Neural progenitor cell (in vitro differentiated cells): ENCODE measurements at places on chromosomes 2 and 18. TPM values are rescaled to one million over a fixed set of nuclear protein-coding genes. Genes with fewer than 3 reads are reported as not detected.

ALPG gene
- not detected in 2 replicates for total RNA-seq

SKOR2 gene
- total RNA-seq = not detected in 2 replicates

IL1R1 gene
- total RNA-seq = 0.34 and 1.7 TPM in 2 replicates

C2orf66 gene
- 0.15 and 0.43 TPM in 2 replicates for total RNA-seq

APOB gene
- 0.34 and 0.47 TPM in 2 replicates for total RNA-seq

ALLC gene
- not detected in 2 replicates for total RNA-seq

ABHD1 gene
- 0.65 and 1.1 TPM in 2 replicates for total RNA-seq

SULT1C2 gene
- 0.28 and 1.6 TPM in 2 replicates for total RNA-seq

KCNG3 gene
- 6.8 and 7.8 TPM in 2 replicates for total RNA-seq

HSBP1L1 gene
- total RNA-seq = 1.7 TPM in 1 of 2 replicates, not detected in the other

SERPINB3 gene
- total RNA-seq = not detected in 2 replicates

GRCh38 chr2:46847185-46847710 lies 68.4 kb downstream of the MCFD2 start:
- no peaks in the 10 kb centered on the region for H3K36me3 ChIP-seq
- no peaks in the 10 kb centered on the region for H3K27me3 ChIP-seq

- no peaks in the 10 kb centered on the region for H3K27me3 ChIP-seq
- no peak overlapping the region for H3K4me3 ChIP-seq
- no peaks in the 10 kb centered on the region for H3K4me1 ChIP-seq
- DNase-seq = no peak
- H3K36me3 ChIP-seq = no peaks in the 10 kb centered on the region
These were observed 586.4 kb upstream of the REG3G start for GRCh38 chr2:78439122-78439521.

- H3K36me3 ChIP-seq = no peaks in the 10 kb centered on the region
- H3K4me1 ChIP-seq = peaks cover 5% of the 10 kb centered on the region
- no peak for DNase-seq
- H3K4me3 ChIP-seq = no peak overlapping the region
- H3K27me3 ChIP-seq = no peaks in the 10 kb centered on the region
- H3K27ac ChIP-seq = no peak overlapping the region
These were observed 51.7 kb downstream of the ADI1 start for GRCh38 chr2:3467654-3468053.

GRCh38 chr18:61554117-61554776 lies 221.0 kb downstream of the CDH20 start:
- no peak overlapping the region for H3K27ac ChIP-seq
- DNase-seq = no peak
- H3K36me3 ChIP-seq = no peaks in the 10 kb centered on the region
- H3K4me3 ChIP-seq = no peak overlapping the region

DNA sequence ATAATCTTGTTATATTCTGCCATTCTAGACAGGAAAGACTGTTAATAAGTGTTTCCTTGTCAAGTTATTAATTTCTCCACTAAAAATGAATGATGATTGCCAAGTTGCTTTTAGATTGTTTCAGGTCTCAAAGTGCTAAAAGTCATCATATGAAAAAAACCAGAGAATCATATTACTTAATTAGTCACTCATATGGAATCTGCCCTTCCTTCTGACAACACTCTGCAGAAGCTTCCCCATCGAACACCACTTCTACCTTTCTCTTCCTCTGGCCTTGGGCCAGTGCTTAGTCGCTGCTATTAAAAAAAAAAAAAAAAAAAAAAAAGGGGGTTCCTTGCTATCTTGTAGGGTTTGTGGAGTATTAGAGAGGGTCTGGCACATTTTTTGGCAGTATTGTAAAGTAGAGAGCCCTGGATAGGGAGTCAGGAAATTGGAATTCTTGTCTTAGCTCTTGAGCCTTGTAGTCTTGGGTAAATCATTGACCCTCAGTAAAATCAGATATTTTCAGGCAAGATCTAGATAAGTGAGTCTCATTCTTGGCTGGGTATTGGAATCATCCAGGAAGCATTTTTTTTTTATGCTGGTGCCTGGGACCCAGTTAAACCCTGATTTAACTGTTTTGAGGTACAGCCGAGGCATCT lies 141.7 kb upstream of the CCDC68 start:
- no peaks in the 10 kb centered on the region for H3K36me3 ChIP-seq
- H3K4me1 ChIP-seq = no peaks in the 10 kb centered on the region
- no peak for DNase-seq
- no peak overlapping the region for H3K27ac ChIP-seq
- no peaks in the 10 kb centered on the region for H3K27me3 ChIP-seq

- peak; percentile 4 for DNase-seq
- H3K27me3 ChIP-seq = no peaks in the 10 kb centered on the region
- H3K4me1 ChIP-seq = no peaks in the 10 kb centered on the region
- H3K4me3 ChIP-seq = no peak overlapping the region
- H3K27ac ChIP-seq = no peak overlapping the region
These were observed 864.7 kb downstream of the TRIB2 start for GRCh38 chr2:13581471-13581870.

- DNase-seq = no peak
- H3K27ac ChIP-seq = no peak overlapping the region
- H3K27me3 ChIP-seq = no peaks in the 10 kb centered on the region
- H3K4me1 ChIP-seq = peaks cover 9% of the 10 kb centered on the region
These were observed 26.7 kb downstream of the PTPN2 start for GRCh38 chr18:12857215-12857905.

GRCh38 chr2:74250189-74250631 lies 51.8 kb downstream of the MTHFD2 start:
- no peaks in the 10 kb centered on the region for H3K4me1 ChIP-seq
- no peak overlapping the region for H3K27ac ChIP-seq
- peak; percentile 71 for DNase-seq
- H3K27me3 ChIP-seq = no peaks in the 10 kb centered on the region

DNA sequence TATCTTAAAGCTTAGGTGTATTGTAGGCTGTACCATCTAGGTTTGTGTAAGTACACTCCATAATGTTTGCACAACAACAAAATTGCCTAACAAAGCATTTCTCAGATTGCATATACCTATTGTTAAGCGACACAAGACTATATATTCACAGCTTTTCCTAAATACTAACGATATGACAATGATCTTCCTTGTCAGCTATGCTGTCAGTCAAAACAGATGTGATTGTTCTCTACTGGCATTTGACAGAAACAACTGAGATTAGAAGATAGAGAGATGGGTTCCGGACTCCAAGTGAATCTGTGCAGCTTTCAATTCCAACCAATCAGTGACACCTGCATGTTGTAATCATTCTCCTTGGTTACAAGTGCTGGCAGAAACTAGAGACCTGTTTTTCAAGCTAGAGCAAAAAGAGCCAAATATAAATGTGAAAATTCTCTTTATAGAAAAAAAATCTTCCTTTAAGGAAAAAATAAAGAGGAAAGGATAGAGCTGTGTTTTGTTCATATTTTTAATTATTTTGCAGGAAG lies 1232.3 kb upstream of the SLC39A10 start:
- H3K4me1 ChIP-seq = no peaks in the 10 kb centered on the region
- no peaks in the 10 kb centered on the region for H3K27me3 ChIP-seq
- H3K36me3 ChIP-seq = no peaks in the 10 kb centered on the region
- no peak for DNase-seq
- H3K27ac ChIP-seq = no peak overlapping the region
- no peak overlapping the region for H3K4me3 ChIP-seq

DNA sequence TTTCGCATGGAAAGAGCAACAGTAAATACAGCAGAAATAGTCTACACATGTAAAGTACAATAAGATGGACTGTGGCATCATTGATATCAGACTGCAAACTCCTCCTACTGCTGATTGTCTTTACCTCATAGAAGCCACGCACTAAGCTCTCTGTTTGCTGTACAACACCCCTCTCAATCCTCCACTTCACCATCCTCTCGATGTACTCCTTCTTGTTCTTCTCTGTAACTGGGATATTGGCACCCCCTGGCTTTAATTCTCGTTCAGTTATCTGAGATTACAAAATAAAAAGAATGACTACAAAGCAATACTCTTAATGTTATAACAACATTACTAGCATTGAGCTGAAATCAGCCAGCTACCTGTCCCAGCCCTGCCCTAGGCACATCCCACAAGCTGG lies 49.3 kb upstream of the STK17B start:
- H3K27ac ChIP-seq = no peak overlapping the region
- H3K4me3 ChIP-seq = no peak overlapping the region
- H3K36me3 ChIP-seq = no peaks in the 10 kb centered on the region
- H3K4me1 ChIP-seq = no peaks in the 10 kb centered on the region
- H3K27me3 ChIP-seq = no peaks in the 10 kb centered on the region

DNA sequence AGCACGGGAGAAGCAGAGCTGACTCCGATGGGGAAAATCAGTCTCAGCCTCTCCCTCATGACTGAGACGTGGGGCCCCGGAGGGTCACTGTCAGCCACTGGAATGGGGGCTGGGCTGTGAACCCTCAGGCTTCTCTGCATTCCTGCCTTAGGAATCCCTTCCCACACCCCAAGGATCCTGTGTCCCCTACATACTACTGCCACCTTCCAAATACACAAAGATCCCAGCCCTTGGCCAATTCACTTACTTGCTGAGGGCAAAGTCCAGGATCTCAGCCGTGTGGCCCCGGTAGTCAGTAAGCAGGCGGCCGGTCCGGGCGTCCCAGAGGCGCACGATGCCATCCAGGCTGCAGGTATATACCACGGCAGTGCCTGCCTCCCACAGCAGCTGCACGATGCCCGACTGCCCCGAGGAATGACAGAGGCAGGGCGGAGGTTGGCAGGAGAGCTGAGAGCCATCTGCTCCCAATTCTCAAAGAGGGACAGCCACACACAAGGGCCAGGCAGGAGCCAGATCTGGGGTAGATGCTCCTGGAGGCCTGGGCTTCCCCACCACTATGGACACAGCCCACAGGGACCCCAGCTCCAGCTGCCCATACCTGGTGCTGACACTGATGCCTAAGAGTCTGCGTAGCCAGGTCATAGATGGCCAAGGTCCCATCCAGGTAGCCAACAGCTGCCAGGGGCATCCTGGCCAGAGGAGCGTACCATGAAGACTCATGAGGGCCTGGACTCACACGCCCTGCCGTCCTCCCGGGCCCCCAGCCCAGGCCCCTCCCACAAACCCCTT lies 4.2 kb downstream of the GPBAR1 start:
- no peak overlapping the region for H3K27ac ChIP-seq
- no peaks in the 10 kb centered on the region for H3K36me3 ChIP-seq
- H3K27me3 ChIP-seq = no peaks in the 10 kb centered on the region
- peaks cover 20% of the 10 kb centered on the region for H3K4me1 ChIP-seq
- DNase-seq = no peak

- no peak overlapping the region for H3K4me3 ChIP-seq
- no peaks in the 10 kb centered on the region for H3K27me3 ChIP-seq
- H3K27ac ChIP-seq = no peak overlapping the region
- H3K36me3 ChIP-seq = no peaks in the 10 kb centered on the region
These were observed 66.7 kb downstream of the ETAA1 start for GRCh38 chr2:67463810-67464209.

- peaks cover 95% of the 10 kb centered on the region for H3K4me1 ChIP-seq
- H3K27ac ChIP-seq = peak overlapping the region; percentile 96
- peak overlapping the region; percentile 39 for H3K4me3 ChIP-seq
- no peaks in the 10 kb centered on the region for H3K27me3 ChIP-seq
- DNase-seq = peak; percentile 81
These were observed 22.6 kb downstream of the GREB1L start for GRCh38 chr18:21264651-21265050.

DNA sequence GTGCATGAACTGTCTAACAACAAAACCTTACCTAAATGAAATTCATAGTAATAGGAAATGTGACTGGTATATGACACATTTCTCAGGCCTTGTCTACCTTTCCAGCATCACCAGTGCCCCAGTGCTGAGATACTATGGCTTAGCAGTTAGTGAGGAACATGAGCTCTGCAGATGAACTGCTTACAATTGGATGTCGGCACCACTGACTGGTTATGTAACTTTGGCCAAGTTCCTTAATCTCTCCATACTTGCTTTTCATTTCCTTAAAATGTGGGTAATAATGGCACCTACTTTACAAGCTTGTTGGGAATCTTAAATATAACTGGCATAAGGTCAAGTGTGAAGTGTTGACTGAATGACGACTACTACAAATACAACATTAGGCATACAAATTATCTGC lies 136.3 kb downstream of the OLA1 start:
- DNase-seq = no peak
- peaks cover 10% of the 10 kb centered on the region for H3K4me1 ChIP-seq
- H3K4me3 ChIP-seq = no peak overlapping the region

DNA sequence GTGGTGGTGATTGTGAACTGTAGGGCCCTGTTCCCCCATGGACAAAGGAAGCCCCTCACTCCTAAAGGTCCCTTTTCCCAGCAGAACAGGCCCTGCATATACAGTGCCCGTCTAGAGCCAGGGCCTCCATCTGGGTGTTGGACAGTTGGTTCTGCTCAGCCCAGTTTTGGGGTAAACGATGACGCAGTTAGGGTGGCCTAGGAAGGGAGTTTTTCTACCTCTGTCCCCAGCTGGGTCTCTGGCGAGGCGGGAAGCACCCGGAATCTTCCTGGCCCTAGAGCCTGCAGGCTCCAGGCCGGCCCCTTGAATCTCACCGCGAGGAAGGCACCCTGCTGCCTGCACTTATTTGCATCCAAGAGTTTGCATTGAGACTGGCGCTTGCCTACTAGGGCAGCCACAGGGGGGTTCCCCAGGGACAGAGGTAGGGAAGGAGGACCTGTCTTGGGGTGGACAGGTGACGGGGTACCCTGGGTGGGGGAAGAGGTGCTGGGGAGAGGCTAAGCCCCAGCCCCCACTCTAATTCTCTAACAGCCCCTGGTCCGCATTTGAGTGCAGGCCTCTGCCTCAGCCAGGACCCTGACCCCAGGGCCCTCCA lies 529 bp upstream of the MTA3 start:
- H3K36me3 ChIP-seq = peaks cover 10% of the 10 kb centered on the region
- peaks cover 17% of the 10 kb centered on the region for H3K4me1 ChIP-seq
- peak overlapping the region; percentile 44 for H3K27ac ChIP-seq
- H3K27me3 ChIP-seq = no peaks in the 10 kb centered on the region
- DNase-seq = peak; percentile 76

- H3K4me3 ChIP-seq = no peak overlapping the region
- no peaks in the 10 kb centered on the region for H3K27me3 ChIP-seq
- no peak overlapping the region for H3K27ac ChIP-seq
- no peak for DNase-seq
- H3K4me1 ChIP-seq = peaks cover 41% of the 10 kb centered on the region
- H3K36me3 ChIP-seq = no peaks in the 10 kb centered on the region
These were observed 19.3 kb downstream of the ALPK2 start for GRCh38 chr18:58609536-58609993.

DNA sequence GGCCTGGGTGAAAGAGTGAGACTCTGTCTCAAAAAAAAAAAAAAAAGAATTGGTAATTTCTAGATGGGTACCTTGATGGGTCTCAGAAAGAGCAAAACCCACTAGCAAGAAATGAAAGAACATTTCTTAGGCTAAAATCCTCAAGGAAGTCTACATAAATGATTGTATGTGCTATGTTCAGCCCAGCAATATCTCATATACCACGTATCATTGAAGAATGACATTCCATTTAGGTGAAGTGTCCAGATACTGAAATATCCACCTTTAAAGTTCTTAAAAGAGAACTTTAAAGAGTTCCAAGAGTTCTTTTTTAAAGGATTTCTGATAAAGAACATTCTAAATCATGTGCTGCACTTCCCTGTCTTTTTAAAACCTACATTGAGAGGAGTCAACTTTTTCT lies 19.2 kb downstream of the NRP2 start:
- no peaks in the 10 kb centered on the region for H3K36me3 ChIP-seq
- no peak overlapping the region for H3K27ac ChIP-seq
- H3K4me3 ChIP-seq = no peak overlapping the region
- no peaks in the 10 kb centered on the region for H3K27me3 ChIP-seq
- H3K4me1 ChIP-seq = peaks cover 92% of the 10 kb centered on the region
- no peak for DNase-seq

- DNase-seq = no peak
- H3K27me3 ChIP-seq = no peaks in the 10 kb centered on the region
- no peak overlapping the region for H3K27ac ChIP-seq
- no peak overlapping the region for H3K4me3 ChIP-seq
These were observed 47.9 kb downstream of the NRP2 start for GRCh38 chr2:205730191-205730590.

- H3K27me3 ChIP-seq = no peaks in the 10 kb centered on the region
- no peak overlapping the region for H3K4me3 ChIP-seq
- no peak for DNase-seq
- H3K36me3 ChIP-seq = no peaks in the 10 kb centered on the region
- no peaks in the 10 kb centered on the region for H3K4me1 ChIP-seq
These were observed 40.4 kb downstream of the L3MBTL4 start for GRCh38 chr18:6374340-6374739.
